Astrocyte (in vitro differentiated cells and primary cell): ENCODE measurements at places on chromosomes 12 and 14.

DNA sequence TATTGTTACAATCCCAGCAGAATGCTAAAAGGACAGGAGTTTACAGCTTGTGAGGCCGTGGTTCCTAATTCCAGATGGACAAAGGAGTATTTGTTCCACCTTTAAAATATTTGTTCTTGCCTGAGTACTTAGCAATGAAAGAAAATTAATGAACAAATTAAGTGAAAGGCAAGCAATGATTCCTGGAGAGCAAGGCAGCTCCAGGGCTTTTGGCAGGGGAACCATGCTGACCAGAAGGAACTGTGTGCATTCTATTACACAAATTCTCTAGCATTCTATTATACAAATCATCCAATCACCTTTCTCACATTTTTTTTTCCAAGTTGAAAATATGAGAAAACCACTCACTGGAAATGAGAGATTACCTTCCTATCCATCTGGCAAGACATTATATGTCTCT lies 1.8 kb upstream of the BMAL2 start:
- peak; percentile 36 for DNase-seq

GRCh38 chr12:1593174-1594005 lies 991 bp downstream of the FBXL14 start:
- no peak for DNase-seq

DNA sequence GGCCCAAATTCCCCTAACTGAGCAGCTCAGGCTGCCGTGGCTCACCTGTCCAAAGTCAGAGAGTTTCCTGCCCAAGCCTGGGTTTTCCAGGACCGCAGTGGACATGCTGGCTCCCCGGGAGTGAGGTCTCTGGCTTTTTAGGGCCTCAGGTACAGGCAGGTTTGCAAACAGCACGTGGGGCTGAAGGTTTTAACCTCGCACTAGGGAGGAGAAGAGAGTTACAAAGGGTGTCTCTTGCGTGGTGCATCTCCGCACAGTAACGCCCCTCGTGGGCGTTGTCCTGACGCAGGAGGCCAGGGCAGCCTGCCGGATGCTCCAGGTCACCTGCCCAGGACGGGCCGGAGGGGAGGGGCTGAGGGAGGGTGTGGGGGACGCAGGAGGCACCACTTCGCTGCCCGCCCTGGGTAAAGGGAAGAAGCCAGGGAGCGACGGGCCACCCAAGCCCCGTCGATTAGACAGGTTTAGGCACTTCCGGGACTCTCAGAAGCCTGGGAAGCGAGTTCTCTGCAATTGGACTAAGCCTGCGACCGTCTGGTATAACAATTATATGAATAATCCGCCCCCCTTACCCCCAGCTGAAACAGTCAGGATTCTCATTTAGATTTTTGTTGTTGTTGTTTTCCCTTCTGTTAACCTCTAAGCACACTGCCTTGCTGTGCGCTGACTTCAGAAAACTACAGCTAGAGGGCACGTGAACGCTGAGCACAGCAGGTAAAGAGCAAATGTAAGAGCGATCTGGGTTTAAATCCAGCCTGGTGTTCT lies at the start of gene PAH:
Gene PAH (minus strand): TSS at position 219 of the 762 bp plus-strand sequence. CDS start 114 bp downstream, at position 105.
- DNase-seq, result no peak

GRCh38 chr12:111261911-111262676 lies 106.8 kb downstream of the PHETA1 start:
- no peak for DNase-seq

- DNase-seq, result no peak
Measured at GRCh38 chr14:100454437-100454836, 131.3 kb downstream of the SLC25A47 start.

GRCh38 chr12:78176643-78177042 lies 345.9 kb downstream of the NAV3 start:
- no peak for DNase-seq
